ENCODE measurements at places on chromosomes 11 and 22.

- no peak for DNase-seq
Measured at GRCh38 chr11:112753706-112754105, 207.5 kb upstream of the NCAM1 start.

DNA sequence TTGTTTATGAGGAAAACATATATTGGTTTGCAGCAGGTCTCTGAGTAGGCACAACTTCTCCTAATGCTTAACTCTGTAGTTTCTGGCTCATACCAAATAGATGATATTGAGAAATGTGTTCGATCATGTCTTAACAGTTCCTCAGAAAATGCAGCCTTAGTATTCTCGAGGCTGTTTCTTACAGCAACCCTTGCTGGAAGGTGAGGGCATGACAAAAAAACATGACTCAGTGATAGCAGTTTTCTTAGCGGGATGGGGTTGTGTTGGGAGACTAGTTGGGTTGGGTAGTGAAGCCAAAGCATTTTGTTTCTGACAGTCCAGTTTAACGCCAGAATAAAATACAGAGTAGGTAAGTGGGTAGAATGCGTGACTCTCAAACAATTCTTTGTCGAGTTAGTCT, 94.7 kb upstream of the PARVA start:
- DNase-seq: no peak

DNA sequence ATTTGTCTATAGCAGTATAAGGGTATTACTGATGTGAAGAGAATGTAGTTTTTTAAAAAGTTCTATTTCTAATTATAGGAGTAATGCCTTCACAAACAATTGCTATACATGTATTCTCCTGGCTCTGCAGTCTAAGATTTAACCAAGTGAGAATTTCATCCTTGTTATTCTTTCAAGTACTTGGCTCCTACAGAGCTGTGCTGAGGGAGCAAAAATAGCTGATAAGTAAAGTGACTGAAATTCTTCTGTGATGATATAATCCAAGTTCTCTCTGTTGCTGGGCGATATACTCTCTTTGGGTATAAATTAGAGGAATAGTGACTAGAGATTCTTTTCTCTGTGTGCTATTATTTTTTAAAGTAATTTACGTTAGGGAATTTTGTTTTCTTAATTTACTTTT, 68.0 kb downstream of the PGR start:
- no peak for DNase-seq

DNA sequence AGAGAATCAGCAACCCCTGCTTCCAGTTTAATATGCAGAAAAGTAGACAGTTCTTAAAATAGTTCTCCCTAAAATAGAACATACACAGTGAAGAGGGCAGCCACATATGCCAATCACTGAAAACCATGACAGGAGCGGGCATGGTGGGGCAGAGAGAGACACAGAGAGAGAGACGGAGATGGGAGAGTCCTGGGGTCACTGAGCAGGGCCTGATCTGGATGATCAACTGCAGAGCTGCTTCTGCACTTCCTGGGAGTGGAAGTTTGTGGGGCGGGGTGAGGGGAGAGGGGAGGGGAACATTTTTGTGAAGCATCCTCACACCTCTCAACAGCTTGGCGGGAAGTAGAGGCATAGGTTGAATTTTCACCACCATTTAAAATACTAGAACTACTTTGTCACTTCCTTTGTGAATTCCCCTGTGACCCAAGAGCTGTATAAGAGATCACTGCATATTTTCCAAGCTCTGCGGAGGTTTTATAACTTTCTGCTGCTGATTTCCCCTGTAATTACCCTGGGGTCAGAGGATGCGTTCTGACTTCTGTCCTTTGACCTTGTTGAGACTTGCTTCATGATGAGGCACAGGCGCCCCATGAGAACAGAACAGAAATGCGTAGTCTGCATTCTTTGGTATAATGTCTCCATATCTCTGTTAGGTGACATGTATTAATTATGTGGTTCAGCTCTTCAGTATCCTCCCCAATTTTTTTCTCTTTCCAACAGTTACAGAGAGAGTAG, 419.4 kb downstream of the BRD1 start:
- no peak for DNase-seq

DNA sequence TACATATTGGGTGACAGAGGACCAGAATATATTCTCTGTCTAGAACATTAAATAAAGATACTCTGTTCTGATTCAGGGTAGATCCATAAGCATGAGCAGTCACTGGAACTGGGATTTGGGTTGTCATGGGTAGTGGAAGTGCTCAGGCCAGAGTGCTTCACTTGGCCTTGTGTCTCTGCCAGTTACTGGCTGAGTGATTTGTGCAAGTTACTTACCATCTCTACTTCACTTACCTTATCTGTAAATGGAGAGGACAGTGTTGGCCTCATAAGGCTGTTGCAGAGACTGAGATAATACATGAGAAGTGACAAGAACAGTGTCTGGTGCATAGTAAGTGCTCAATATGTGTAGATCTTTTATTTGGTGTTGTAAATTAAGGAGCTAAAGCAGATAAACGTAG, 17.6 kb downstream of the ATXN10 start:
- no peak for DNase-seq

DNA sequence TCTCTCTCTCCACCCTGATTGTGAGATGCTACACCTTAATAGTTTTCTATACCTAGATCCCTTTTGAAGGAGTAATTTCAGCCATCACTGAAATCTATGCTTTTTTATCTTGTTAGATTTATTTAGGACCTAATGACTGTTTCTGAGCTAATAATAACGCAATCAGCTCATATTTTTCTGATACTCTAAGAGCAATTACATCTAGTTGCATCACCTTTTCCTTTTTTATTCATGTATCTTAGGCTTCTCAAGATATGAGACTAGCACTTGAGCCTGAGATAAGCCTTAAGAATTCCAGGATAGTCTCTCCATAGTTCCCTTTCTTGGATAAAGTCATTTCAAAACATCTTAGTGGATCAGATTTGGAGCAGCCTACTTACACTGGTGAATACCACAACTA, 25.1 kb upstream of the CAVIN3 start:
- DNase-seq: no peak

- DNase-seq: no peak
Measured at GRCh38 chr22:44030702-44031082, 6.6 kb downstream of the PARVB start.

DNA sequence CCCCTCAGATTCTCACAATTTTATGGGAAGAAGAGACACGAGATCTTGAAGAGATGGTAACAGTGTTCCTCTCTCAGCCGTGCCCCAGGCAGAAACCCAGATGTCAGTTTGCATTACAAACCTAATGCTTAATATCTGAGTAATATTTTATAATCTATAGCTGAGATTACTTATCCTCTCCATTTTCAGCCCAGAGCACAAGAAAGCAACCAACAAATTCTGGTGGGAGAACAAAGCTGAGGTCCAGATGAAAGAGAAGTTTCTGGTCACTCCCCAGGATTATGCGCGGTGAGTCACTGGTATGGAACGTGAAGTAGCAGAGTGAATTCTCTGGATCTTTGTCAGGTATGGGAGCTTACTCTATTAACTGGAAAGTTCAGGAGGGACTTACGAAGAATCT, 884 bp downstream of the CENATAC start:
- DNase-seq: no peak

DNA sequence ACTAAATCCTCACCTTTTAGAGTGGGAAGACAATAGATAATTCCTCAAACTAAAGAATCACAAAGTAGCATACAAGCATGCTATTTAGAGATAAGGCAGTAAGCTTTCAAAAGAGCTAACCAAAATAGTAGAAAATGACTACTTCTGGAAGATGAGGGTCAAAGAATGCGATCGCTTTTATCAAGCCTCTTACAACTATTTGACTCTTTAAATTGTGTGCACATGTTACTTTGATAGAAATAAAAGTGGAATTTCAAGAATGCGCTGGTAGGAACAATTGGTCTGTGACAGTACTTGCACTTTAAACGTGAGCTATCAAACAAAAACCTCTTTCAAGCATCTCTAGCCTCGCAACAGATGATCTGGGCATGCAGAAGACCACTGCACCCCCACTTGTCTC, 97.3 kb downstream of the COMMD9 start:
- no peak for DNase-seq

DNA sequence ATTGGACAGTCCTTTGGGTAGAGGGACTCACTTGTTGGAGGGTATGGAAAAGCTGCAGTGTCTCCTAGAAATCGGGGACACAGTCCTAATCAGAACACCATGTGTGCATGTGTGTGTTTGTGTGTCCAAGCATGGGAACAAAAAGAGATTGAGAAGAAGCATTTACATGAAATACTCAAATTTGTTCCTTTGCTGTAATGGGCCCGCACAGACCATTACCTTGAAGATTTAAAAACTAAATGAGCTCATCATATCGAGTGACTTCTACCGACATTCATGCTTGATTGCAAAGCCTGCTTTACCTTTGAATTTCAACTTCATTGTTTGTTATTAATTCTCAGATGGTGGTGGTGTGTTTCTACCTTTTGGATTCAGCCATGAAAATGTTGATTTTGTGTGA, 106.9 kb downstream of the ZBTB16 start:
- DNase-seq: no peak

- DNase-seq: no peak
Measured at GRCh38 chr22:37601203-37601539, 7.5 kb upstream of the GGA1 start.

GRCh38 chr22:19180740-19181410, 2.3 kb upstream of the SLC25A1 start:
- no peak for DNase-seq

DNA sequence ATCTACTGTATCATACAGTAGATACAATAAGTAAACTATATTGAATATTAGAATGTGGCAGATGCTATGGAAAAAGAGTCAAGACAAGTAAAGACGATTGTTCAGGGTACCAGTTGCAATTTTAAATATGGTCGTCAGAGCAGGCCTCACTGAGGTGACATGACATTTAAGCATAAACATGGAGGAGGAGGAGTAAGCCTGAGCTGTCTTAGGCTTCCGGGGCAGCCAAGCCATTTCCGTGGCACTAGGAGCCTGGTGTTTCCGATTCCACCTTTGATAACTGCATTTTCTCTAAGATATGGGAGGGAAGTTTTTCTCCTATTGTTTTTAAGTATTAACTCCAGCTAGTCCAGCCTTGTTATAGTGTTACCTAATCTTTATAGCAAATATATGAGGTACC, 14.5 kb downstream of the PIK3IP1 start:
- DNase-seq: no peak

DNA sequence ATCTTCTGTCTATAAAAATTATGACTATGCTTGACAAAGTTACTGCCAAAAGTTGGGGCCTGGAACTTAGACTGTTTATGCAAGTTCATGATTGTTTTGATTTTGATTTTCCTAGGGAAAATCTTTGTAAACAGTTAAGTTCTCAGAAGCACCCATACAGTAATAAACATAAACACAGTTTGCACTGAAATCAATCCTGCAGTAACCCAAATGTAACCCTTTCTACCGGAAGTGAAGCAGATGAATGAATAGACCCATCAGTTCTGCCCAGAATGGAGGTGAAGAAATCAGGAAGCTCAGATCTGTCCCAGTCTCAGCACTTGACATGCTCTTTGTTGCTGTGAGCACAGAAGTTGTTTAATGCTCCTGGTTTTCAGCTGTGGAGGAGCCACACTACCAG, 24.6 kb upstream of the C11orf96 start:
- DNase-seq: no peak

DNA sequence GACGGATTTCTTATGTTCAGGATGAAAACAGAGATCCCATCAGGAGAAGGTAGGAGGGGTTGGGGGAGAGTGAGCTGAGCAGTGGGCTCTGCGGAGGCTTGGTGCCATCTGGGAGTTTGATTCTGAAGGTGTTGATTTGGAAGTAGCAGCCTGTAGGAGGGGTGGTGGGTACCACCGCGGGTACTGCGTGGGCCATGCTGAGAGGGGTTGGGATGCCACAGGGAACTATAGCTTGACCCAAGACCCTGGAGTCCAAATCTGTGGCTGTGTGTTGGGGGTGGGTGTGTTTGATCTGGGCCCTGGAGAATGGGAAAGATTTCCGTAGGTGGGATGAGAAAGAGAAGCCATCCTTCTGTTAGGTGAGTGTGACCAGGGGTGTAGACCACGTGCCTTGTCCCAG, 5.0 kb downstream of the INCENP start:
- DNase-seq: no peak

All from activated CD8-positive, alpha-beta memory T cell treated with anti-CD3 and anti-CD28 coated beads for 48 hours (primary cell).